ENCODE measurements at places on chromosomes 5 and 9.

- DNase-seq, result no peak
Measured at GRCh38 chr5:126988021-126988569, 42.3 kb downstream of the MARCHF3 start.

DNA sequence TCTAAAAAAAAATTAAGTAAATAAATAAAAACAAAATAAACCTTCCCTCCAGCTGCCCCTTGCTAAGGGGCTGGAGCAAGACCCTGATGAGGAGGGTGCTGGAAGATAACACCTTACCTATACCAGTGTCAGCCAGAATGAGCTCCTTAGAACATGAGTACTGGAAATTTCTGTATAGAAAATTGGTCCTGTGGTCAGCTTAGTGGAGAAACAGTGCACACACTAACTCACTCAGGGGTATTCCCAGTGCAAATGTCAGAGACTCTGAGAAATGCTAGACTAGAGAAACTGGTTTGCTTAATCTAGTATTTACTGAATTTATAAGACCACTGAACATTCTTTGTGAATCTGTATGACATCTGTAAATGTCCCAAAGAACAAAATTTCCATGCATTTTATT, 62.1 kb upstream of the CTXN3 start:
- DNase-seq, result no peak

- DNase-seq, result no peak
Measured at GRCh38 chr5:89300426-89300970, 417.5 kb upstream of the MEF2C start.

DNA sequence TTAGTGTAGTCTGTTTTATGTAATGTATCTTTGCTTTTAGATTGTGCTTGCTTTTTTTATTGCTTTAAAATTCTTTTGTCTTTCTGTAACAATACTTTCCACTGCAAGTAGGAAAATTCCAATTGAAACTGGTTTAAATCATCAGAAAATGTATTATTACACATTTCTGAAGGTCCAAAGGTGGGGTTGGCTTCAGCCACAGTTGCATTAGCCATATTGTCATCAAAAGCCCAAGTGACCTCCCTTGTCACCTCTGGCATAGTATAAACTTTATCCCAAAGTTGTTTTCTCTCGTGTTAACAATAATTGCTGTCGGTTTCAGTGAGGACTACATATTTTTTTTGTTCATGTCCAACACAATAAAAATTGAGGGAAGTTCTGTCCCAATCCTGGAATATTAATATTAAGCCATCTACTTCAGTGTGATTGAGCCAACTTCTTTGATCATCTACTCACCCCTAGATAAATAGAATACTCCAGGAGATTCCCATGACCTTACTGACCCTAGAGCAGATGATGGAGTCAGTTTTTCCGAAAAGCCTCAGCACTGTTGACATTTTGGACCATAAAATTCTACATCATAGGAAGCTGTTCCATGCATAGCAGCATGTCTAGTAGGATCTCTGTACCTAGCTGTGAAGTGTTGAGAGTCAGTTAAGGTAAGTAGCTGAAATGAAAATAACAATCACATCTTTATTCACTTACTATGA, 52.4 kb upstream of the MACIR start:
- DNase-seq, result no peak

DNA sequence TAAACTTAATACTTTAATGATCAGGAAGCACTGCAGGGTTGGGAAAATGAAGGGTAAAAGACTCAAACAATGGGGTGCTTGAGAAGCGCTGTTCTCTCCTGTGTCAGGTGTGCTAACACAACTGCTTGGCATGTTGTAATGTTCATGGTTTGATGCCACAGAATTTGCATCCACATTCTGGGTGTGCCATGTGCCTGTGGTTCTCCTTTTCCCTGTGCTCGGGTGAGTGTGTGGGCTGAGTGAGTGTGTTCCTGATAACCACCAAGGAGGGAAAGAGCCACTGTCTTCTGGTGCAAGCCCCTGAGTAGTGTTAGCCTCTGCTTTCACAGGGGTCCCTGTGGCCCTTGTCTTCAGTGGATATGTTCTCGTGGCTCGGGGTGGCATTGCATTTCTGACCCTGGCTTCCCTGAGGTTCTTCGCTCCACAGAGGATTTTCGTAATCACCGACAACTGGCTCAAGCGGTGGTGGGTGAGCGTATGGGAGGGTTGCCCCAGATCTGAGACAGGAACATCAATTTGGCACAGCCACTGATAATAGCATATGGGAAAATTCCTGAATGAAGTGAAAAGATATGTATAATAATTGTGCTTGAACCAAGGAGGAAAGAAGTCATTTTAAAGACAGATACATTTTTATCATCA, 102.0 kb downstream of the MVB12B start:
- no peak for DNase-seq

DNA sequence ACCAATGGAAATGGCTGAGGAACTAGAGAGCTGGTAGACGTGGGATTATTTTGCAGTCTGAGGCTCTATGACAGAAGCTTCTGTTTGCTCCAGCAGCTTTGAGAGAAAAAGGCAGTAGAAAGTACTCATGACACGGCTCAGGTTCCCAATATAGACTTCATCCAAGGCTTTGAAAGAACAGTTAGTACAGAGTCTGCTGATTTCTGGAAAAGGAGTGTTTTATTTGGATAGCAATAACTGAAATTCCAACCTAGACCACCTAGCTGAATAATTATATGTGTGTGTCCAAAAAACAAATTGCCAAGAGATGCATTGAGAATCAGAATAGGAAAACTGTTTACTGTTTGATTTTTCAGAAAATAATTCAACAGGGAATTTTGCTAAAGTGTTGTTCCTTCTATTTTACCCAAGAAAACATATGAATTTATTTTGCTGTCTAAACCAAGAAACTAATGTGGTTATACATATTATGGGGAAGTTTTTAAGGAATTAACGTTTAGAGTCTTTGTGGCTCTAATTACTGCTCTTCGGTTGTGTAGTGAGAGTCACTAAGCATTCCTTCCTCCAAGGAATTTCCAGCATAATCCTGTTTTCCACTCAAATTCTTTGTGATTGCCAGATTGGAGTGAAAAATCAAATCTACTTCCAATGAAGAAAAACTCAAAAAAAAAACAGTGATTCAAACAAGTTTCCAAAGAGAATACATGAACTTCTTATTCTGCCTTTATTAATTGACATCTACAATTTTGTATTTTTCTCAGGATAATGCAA, 18.1 kb upstream of the MTX3 start:
- DNase-seq, result no peak

- no peak for DNase-seq
Measured at GRCh38 chr5:143046314-143046713, 276.1 kb downstream of the ARHGAP26 start.

GRCh38 chr5:98227489-98227888, 546.0 kb upstream of the RGMB start:
- no peak for DNase-seq

DNA sequence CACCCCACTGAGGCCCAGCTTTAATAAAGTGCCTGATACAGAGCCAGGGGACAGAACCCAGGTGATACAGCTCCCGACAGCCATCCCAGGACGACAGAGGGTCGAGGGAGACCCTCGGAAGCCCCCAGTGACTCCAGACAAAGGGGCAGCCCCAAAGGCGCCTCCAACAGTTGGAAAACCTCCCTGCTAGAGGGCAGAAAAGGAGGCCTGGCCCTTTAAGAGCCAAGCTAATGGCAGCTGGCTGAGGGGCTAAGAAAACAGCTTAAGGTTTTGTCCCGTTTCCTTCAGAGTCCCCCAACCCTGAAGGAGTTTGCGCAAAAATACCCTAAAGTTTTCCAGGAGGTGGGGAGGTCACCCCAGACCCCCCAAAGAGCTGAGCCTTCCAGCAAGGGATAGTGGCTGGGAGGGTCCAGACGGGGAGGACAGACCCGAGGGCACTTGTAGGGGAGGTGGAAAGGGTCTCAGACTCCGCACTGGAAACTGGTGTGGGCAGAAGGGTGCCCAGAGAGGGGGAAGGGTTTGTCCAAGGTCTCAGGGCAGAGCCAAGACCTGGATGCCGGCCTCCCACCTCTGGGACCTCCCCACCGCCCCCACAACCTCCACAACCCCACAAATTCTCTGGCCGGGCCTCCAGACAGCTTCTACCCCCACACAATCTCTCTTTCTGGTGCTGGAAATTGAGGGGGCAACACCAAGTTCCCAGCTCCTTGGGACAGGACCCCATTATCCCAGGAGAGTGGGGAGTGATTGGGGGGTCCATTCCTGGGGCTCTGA, 8.2 kb upstream of the AK1 start:
- DNase-seq, result no peak

GRCh38 chr5:163373436-163374084, 63.8 kb upstream of the CCNG1 start:
- no peak for DNase-seq

DNA sequence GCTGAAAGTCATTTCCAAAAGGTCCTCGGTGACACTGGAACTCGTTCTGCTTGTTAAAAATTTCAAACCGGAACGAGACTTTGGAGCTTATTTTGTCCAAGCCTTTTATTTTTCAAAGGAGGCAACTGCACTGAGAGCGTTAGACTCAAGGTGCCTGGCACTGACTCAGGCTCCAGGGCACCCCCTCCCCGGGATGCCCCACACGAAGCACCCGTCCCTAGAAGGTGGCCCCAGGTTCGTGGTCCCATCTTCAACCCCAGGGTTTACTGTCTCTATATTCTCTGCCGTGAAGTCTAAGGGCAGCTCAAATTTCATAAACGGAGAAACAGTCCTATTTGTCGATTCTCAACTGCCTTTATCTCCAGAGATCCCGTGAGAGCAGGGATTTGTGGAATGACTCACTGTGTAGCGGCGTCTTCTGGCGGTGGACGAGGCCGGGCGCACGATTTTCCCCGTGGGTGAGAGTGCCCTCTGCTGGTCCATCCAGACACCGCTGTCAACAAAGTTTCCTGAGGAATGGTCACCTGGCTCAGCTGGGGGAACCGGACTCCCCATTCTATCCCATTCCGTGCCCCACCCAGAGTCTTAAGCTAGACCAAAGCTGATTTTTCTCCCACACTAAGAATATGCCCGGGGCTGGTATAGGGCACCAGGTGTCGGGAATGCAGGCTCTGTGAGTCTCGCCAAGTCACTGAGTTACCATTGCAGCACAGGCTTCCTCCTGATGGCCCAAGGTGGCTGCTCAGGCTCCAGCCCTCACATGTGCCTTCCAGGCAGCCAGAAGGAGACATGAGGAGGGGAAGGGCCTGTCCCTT, 27.1 kb upstream of the SLC6A19 start:
- DNase-seq, result no peak

GRCh38 chr9:21392270-21392669, 7.1 kb upstream of the IFNA2 start:
- DNase-seq, result no peak
